ENCODE measurements at places on chromosomes 2 and 18. TPM values are rescaled to one million over a fixed set of nuclear protein-coding genes. Genes with fewer than 3 reads are reported as not detected.

The UGT1A5 gene
- total RNA-seq = not detected

The BUB1 gene
- 5.8 TPM for total RNA-seq

The LRP2 gene
- 0.10 TPM for total RNA-seq

The MREG gene
- total RNA-seq = 31.6 TPM

The TMEM163 gene
- not detected for total RNA-seq

The FAM237A gene
- not detected for total RNA-seq

- no peak for DNase-seq
These were observed 336.2 kb downstream of the TXNL1 start for GRCh38 chr18:56302156-56302555.

DNA sequence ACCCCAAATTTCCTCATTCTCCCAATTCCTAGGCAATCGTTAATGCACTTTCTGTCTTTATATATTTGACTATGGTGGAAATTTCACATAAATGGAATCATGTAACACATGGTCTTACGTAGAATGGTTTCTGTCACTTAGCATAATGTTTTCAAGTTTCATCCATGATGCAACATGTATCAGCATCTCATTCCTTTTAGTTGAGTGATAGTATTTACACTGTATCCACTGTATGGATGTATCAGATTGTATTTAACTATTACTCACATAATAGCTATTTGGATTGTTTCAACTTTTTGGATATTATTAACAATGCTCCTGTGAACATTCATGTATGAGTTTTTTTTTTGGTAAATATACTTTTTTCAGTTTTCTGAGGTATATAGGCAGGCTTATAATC, 982.3 kb upstream of the DDX18 start:
- DNase-seq = no peak

DNA sequence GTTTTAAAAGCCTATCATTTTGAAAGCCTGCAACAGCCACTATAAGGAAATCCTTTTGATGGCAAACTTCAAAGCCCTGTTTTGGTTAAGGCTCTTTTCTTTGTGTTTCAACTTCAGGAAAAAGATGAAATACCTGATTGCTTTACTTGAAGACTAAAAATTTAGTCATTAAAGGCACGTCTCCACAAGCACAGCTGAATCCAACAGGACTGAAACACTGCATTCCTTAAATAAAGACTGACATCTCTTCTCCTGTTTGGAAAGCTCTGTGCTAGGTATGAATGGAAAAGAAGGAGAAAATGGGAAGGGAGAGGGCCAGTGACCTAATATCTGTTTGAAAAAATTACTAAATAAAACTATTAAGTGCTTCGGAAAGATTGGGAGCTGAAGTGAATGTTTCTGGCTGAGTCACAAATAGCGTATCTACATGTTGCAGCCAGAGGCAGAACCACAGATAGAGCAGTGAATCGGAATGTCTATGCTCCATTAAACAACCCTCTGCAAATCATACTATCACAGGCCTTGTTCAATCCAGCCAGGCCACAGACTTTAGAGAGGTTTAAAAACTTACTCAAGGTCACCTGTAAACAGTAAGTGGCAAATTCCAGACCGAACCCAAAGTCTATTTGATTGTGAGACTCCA, 21.1 kb upstream of the RALBP1 start:
- no peak for DNase-seq

- no peak for DNase-seq
These were observed 17.6 kb downstream of the MYL12B start for GRCh38 chr18:3279201-3280185.

- DNase-seq = no peak
These were observed 27.9 kb upstream of the NT5DC4 start for GRCh38 chr2:112692918-112693317.
